ENCODE measurements at places on chromosomes 4 and X.

- DNase-seq: no peak
These were observed 148.8 kb downstream of the HS6ST2 start for GRCh38 chrX:132809581-132809980.

- no peak for DNase-seq
These were observed 48.4 kb upstream of the SPANXN4 start for GRCh38 chrX:142977128-142977914.

- peak; percentile 99 for DNase-seq
These were observed 74.1 kb downstream of the PRSS12 start for GRCh38 chr4:118278473-118279274.

GRCh38 chr4:46329118-46329976, 60.6 kb downstream of the GABRA2 start:
- DNase-seq: no peak

GRCh38 chr4:6986072-6986780, 56.9 kb upstream of the TADA2B start:
- no peak for DNase-seq

GRCh38 chr4:122700178-122700725, 32.3 kb upstream of the BBS12 start:
- no peak for DNase-seq

GRCh38 chr4:91990726-91991125, 313.0 kb upstream of the GRID2 start:
- DNase-seq: no peak

All from T-helper 1 cell (primary cell).